ENCODE measurements at places on chromosomes 3 and 15.

GRCh38 chr3:42525212-42525611, 22.8 kb downstream of the VIPR1 start:
- DNase-seq, result no peak

DNA sequence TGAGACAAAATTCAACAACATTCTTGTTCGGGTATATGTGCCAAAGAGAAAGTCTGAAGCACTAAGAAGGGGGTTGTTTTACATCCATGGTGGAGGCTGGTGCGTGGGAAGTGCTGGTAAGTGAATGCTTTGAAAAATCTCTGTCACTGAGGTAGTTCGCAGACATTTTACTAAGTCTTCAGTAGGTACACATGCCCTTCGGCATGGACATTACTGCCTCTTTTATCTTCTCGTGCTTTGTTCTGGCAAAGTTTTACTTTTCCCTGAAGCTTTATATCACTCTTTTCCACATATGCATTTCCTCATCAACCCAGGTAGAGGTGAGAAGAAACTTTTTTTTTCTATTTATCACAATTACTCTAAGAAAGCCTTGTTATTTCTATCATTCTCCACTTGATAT, 3.6 kb downstream of the AADAC start:
- no peak for DNase-seq

- no peak for DNase-seq
Observed at GRCh38 chr3:127427156-127427555, 139.3 kb upstream of the PRR20G start.

DNA sequence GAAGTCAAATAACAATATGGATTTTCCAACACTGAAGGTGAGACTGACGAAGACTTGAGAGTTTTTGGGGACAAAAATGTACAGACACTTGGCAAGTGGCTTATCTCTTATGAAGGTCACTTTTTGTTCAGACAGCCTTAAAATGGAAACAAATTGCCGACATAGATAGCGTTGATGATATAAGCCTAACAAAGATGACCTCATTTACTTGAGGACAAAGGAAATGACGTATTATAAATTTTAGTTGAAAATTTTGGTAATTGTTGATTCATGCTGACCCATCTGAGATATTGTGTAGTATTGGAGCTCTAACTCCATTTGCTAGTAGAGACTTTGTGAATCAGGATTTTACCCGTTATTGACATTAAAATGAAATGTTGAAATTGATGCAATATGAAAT, 168.3 kb downstream of the SPATA16 start:
- no peak for DNase-seq

All from NCI-H1930 (cell line).